Panc1 (cell line): ENCODE measurements at places on chromosomes 4 and X.

DNA sequence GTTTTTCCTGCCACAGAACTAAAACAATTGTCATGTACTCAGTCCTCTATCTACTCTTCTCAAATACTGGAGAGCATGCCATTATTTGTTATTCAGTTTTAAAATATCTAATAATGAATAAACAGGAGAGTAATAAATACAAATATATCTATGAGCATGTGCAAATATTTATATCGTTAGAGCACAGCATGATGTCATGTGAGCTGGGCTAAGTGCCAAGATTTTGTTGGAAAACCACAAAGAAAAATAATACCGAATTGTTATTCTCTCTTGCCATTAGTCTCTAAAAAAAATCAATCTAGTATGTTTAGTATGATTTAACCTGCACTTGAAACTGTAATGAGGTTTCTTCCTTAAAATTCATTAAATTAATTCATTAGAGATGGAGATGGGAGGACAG, 97.3 kb downstream of the DDX60 start:
- H3K4me1 ChIP-seq = no peaks in the 10 kb centered on the region
- no peak overlapping the region for H3K27ac ChIP-seq
- H3K36me3 ChIP-seq = no peaks in the 10 kb centered on the region
- H3K27me3 ChIP-seq = no peaks in the 10 kb centered on the region
- no peak overlapping the region for H3K4me3 ChIP-seq
- DNase-seq = no peak

GRCh38 chrX:145190801-145191389, 56.4 kb upstream of the SPANXN1 start:
- H3K4me3 ChIP-seq = no peak overlapping the region
- no peaks in the 10 kb centered on the region for H3K27me3 ChIP-seq
- no peak overlapping the region for H3K27ac ChIP-seq
- H3K36me3 ChIP-seq = no peaks in the 10 kb centered on the region
- H3K4me1 ChIP-seq = no peaks in the 10 kb centered on the region
- DNase-seq = no peak

DNA sequence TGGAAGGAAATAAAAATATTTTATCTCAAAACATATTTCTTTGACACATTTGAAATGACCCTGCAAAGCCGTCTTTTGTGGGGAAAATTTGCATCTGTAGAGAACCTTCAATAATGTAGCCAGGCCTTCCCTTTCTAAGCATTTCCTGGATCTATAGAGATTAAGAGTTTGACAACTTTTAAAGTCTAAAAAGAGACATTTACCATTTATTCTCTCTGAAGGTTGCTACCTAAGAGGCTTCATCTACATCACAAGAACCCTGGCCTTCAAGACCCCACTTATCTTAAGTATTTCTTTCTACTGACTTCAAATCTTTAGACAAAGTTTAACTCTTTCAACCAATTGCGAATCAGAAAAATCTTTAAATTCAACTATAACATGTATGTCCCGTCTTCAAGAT, 1639.8 kb downstream of the RPA4 start:
- no peaks in the 10 kb centered on the region for H3K4me1 ChIP-seq
- no peaks in the 10 kb centered on the region for H3K27me3 ChIP-seq
- no peak overlapping the region for H3K4me3 ChIP-seq
- no peaks in the 10 kb centered on the region for H3K36me3 ChIP-seq
- no peak for DNase-seq

GRCh38 chr4:74042681-74043080, 4.2 kb upstream of the CXCL3 start:
- H3K27me3 ChIP-seq = peaks cover 4% of the 10 kb centered on the region; the same call in 1 of the 2 replicates
- DNase-seq = no peak
- no peaks in the 10 kb centered on the region for H3K4me1 ChIP-seq
- H3K27ac ChIP-seq = no peak overlapping the region
